ENCODE measurements at places on chromosomes 1 and 21.

GRCh38 chr1:240027059-240027462 lies 64.6 kb upstream of the FMN2 start:
- DNase-seq: peak; percentile 71

DNA sequence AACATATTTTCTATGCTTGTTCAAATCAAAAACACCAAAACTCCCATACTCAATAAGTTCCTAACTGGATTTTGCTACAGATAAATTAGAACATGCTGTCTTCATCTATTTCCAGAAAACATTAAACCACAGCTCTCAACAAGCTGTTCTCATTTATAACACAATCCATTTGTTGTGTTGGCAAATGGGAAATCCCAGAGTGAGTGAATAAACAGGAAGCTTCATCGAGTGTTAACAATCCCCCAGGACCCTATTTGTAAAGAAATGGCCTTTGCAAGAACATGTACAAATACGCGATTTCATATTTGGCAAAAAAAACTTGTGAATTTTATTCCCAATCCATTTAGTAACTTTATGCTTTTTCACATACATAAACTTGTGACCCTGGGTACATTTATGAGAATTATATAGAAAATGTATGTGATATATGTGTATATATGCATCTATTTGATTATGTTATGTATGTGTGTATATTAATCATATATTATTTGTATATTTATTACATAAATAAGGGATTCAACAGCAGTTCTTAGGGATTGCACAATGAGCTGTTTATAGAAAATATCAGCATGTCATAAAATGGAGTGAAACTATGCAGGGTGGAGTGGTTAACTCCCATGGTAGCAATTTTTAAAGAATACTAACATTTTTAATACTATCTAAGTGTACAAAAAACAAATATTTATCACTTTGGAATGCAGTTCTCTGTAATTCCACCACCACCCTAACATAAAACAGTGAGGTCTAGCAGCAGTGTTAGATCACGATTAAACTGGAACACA lies 160.0 kb downstream of the NEGR1 start:
- DNase-seq: no peak

- DNase-seq: no peak
Observed at GRCh38 chr1:203353486-203353885, 2.6 kb upstream of the FMOD start.

GRCh38 chr21:29212446-29212845 lies 82.0 kb downstream of the MAP3K7CL start:
- no peak for DNase-seq

GRCh38 chr1:41222496-41222895 lies 19.6 kb downstream of the SCMH1 start:
- peak; percentile 22 for DNase-seq

DNA sequence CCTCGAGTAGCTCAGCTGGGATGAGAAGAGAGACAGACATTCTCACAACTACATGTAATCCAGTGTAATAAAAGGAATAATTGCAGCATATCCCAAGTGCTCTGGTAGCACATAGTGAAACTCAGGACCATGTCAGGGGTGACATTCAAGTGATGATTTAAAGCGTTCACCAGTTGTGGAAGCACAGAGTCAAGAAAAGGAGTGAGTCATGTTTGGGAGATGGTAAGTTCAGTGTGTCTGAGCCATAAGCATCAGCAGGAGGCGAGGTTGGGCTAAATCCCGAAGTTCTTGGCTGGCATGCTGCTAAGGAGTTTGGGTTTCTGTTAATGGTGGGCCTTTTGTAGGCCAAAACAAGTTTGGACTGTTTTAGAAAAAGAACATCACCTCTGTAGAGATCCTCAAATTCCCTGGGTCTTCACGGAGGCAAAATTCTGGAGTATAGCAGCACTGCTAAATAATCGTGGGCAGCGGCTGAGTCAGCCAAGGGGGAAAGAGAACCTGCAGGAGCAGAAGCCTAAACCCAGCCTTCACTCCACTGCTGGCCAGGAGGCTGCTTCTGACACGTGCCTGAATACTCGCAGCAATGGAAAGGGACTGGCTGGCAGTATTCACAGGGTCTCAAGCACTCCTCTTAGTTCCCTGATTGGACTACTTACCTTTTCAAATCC lies 7.2 kb upstream of the NHLH1 start:
- DNase-seq: peak; percentile 13

- no peak for DNase-seq
Observed at GRCh38 chr21:32046191-32046590, 173.4 kb downstream of the HUNK start.

GRCh38 chr21:36813052-36813451 lies 114.1 kb downstream of the SIM2 start:
- DNase-seq: no peak

DNA sequence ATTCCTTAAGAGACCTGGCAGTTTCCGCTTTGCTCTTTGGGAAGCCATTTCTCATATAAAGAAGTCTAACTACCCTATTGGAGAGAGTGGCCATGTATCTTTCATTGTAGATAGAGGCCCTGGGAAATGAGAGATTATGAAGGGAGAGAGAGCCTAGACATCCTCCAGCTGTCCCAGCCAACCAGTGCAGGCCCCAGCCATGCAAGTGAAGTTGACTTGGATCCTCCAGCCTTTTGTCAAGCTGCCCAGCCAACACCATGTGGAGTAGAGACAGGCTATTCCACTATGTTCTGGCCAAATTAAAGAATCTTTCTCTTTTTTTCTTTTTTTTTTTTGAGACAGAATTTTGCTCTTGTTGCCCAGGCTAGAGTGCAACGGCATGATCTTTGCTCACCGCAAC lies 7.1 kb upstream of the ANP32E start:
- DNase-seq: no peak

- DNase-seq: no peak
Observed at GRCh38 chr1:201554789-201555592, 16.1 kb downstream of the NAV1 start.

DNA sequence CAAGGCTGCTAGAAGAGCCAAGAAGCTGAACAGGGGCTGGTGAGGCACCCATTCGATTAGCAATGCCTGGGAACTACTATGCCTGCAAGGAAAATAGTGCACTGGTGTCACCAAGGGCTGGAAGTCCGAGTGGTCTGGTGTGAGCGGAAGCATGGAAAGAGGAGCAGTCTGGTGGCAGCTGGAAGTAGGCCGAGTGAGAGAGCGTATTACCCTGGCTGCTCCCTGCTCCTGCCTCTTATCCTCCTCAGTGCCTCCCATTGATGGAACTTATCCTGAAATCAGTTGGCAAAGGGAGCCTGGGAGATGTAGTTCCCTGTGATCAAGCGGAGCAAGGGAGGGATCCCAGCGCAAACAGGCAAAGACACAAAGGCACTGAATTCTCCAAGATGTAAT lies 9.6 kb downstream of the SMAP2 start:
- DNase-seq: no peak

- no peak for DNase-seq
Observed at GRCh38 chr1:197798492-197798891, 23.2 kb upstream of the DENND1B start.

GRCh38 chr1:37038227-37039093 lies 4.1 kb upstream of the GRIK3 start:
- DNase-seq: no peak

DNA sequence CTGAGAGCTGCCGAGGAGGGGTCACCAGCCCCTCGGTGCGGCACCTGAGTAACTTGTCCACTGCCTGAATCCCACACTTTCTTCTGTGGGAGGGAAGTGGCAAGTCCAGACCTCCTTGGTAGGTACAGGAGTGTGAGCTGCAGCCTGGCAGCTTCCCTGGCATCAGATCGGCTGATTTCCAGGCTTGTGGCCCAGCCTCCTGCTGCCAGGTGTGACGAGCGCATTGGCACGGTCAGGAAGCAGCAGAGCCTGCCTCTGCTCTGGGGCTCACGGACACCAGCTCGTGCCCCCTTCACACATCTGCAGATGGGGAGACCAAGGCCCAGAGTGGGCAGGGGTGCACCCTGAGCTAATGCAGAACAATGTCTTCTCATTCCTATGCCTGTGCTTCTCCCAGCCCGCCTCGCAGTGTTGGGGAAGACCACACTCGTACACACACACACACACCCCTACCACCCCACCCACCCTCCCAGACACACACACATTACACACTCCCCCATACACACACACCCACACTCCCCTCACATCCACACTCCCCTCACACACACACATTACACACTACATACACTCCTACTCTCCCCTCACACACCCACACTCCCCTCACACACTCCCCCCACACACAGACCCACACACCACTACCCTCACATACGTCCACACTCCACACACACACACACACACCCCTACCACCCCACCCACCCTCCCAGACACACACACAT lies 33.1 kb upstream of the SELENON start:
- no peak for DNase-seq

- no peak for DNase-seq
Observed at GRCh38 chr21:38498057-38498833, at the start of gene ERG. Gene ERG, minus strand, starts transcription at chr21:38498477. Its CDS starts 97 bp downstream, at chr21:38498380.

DNA sequence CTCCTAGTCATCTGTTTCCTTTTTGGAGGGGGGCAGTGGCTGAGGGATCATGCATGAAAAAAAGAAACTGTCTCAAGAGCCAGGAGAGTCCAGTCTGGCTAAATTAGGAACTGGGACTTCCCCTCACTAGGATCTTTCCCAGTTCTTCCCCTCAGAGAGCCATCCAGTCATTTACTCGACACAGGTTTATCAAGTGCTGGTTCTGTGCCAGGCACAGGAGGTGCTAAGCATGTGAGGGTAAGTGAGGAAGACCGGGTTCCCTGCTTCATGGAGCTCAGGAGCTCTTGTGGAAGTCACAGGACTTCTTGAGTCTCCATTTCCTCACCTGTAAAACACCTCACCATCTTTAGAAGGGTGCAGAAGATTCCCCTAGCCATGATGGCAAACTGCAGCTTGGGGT lies 8.6 kb upstream of the NUAK2 start:
- no peak for DNase-seq

DNA sequence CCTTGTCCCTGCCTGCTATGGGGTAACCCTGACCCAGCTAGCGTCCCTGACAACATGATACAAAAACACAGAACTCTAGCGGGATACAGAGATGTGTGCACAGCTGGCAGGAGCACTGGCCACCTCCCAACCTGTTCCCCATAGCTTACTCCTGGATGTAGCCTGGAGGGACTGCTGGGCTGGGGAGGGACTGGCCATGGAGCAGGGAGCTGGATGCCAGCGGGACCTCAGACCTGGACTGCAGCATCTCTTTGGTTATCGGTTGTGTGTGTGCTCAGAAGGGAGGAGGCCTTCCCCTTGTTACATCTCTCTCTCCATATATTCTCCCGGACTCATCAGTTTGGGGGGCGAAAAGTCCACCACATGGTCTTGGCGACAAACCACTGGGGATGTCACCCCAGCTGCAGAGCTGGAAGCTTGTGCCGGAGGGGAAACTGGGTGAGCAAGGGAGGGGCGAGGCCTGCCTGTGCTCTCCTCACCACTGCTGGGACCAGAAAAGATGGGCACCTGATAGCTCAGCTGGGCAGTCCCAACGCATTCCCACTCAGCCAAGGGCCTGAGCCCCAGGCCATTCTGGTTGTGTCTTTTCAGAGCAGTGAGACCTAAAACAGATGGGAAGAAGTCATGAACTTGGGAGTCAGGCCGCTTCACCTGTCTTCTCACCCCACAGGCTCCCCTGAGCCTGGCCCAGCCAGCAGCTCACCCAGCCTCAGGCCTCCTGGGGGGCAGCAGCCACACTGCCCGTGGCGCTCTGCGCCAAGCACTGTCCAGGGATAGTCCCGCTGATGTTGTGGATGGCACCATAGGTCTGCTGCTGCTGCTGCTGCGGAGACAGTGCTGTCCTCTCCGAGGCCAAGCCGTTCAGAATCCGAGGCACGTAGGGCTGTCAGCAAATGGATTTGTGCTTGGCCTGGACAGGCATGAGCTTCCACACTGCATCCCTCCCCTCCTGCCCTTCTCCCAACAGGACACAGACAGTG lies 35.6 kb downstream of the TMEM63A start:
- DNase-seq: no peak

- no peak for DNase-seq
Observed at GRCh38 chr1:11690397-11691301, 861 bp upstream of the DRAXIN start.

DNA sequence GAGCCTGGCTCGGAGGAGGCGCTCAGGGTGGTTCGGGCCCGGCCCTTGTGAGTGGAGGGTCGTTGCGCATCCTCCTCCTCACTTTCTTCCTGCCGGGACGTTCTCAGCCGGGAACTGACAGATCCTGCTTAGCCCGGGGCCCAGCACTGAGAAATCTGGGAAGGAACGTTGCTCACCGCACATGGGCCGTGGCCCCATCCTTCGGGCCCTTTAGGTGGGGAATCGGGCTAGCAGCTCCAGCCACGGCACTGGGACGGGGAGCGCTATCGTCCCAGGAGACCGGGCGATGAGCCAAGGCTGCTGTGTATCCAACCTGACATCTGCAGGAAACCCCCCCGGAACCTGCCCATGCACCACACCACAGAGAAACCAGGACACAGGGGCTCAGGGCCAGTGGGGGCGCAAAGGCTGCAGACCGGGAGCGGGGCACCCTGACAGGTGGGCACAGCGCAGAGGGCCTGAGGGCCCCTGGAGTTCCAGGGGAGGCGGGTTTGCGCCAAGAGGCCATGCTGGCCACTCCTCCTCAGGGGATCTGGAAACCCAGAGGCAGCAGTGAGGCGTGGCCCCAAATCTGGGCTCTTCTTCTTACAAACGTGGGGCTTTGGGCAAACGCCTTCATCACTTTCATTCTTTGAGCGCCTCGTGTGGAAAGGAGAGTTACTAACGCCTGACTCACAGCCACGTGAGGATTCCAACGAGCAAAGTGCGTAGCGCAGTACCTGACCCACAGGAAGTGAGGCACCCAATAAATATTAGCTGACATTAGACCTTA lies at the start of gene SH2D5:
Gene SH2D5, minus strand, starts transcription at position 116 of the 772 bp plus-strand sequence. CDS start 4,659 bp downstream, outside the sequence.
- peak; percentile 99 for DNase-seq

- no peak for DNase-seq
Observed at GRCh38 chr1:13702425-13703127, 2.6 kb downstream of the PRDM2 start.

DNA sequence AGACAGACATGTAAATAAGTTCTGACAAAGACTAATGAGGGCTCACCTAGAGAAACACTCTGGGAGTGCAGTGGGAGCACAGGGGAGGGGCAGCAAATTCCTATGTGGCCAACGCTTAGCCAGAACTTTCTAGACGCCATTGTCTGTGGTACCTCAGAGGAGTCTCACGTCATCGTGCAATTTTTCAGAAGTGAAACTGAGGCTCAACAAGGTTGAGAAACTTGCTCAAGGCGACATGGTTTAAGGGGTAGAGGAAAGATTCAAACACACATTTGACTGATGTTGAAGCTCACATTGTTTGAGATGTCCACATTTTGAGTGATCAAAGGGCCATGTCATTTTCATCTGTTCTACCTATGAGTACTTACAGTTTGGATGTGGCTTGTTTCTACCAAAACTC lies 152.6 kb upstream of the LMO4 start:
- DNase-seq: no peak

DNA sequence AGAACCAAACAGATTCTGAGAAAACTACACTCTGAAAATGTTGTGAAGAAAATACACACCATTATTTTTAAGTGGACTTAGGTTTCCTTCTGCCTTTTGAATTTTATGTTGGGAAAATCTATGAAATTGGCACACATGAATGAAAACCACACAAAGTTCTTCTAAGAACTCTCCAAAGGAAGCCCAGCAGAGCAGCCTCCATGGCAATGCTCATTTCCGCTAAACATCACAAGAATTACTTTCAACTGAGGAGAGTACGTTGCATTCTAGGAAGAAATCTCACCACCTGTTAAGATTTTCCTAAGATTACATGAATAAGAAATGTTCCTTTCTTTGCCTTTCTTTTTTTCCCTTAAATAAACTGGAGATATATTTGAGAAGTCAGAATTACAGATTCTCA lies 154.2 kb downstream of the BARHL2 start:
- DNase-seq: no peak
